ENCODE measurements at places on chromosomes 1 and 21. TPM values are rescaled to one million over a fixed set of nuclear protein-coding genes. Genes with fewer than 3 reads are reported as not detected.

TOR3A gene
- total RNA-seq, result 41.6 TPM

USH2A gene
- total RNA-seq, result not detected

VCAM1 gene
- 4.5 TPM for total RNA-seq

PDPN gene
- 1.3 TPM for total RNA-seq

RBM11 gene
- total RNA-seq, result not detected

CD164L2 gene
- total RNA-seq, result not detected

ATP1A2 gene
- total RNA-seq, result 1.5 TPM

MEX3A gene
- total RNA-seq, result 5.1 TPM

Measured in bronchus fibroblast of lung (primary cell).